Hematopoietic multipotent progenitor cell treated with erythropoietin and hydrocortisone succinate and interleukin-3 and kit ligand, for 4 days (in vitro differentiated cells): ENCODE measurements at places on chromosomes 5 and 9.

DNA sequence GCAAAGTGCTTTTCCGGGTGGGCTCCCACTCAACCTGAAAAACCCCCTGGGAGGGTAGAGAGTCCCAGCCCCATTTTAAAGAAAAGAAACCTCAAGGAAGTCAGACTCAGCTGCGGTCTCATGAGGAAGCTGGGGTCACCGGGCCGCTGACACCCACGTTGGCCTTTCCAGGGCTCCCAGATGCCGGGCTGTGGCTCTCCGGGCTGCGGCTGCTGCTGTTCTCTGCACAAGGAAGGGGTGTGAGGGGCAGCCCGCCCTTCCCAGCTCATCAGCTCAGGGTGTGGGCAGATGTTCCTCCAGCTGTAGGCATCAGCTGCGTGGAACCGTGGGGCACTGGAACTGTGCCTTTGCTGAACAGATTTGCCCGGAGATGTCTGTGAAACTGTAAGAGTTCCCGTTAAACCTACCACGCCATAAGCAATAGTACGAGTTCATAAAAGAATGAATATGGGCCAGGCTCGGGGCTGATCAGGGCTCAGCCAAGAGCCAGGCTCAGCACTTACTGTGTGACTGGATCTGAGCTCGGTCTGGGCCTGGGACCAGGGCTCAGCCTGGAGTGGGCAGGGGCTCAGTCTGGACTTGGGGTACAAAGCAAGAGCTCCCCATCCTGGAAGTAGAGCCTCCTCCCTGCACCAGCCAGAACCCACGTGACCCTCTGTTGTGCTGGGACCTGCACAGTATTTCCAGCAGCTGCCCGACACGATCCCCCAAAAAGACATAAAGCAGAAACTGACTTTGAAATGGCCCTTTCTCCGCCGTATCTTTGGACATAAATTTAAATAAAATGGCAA lies 130.2 kb upstream of the PPP1R26 start:
- no peak for DNase-seq

- no peak for DNase-seq
Observed at GRCh38 chr5:167916261-167916691, 375.2 kb upstream of the WWC1 start.

- no peak for DNase-seq
Observed at GRCh38 chr5:122150215-122150614, 20.9 kb downstream of the ZNF474 start.

DNA sequence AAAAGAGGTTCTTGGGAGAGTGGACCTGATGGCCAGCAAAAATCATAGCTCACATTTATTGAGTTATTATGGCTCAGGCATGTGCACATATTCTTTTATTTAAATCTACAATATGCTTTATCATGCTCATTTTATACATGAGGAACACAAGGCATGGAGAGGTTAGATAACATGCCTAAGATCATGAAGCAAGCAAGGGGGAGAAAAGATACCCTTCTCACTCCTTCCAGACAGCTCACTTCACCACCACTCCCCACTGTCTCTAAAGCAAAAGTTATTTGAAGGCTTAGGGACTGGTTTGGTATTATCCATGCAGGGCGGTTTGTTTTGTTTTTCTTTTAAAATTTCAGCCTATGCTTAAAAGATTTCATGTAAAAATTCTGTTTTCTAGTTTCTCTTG lies 59.0 kb upstream of the PDE8B start:
- peak; percentile 72 for DNase-seq

GRCh38 chr9:133133681-133134387 lies 12.8 kb upstream of the RALGDS start:
- DNase-seq = peak; percentile 91

GRCh38 chr5:36683821-36684434 lies 77.5 kb downstream of the SLC1A3 start:
- DNase-seq = peak; percentile 43

DNA sequence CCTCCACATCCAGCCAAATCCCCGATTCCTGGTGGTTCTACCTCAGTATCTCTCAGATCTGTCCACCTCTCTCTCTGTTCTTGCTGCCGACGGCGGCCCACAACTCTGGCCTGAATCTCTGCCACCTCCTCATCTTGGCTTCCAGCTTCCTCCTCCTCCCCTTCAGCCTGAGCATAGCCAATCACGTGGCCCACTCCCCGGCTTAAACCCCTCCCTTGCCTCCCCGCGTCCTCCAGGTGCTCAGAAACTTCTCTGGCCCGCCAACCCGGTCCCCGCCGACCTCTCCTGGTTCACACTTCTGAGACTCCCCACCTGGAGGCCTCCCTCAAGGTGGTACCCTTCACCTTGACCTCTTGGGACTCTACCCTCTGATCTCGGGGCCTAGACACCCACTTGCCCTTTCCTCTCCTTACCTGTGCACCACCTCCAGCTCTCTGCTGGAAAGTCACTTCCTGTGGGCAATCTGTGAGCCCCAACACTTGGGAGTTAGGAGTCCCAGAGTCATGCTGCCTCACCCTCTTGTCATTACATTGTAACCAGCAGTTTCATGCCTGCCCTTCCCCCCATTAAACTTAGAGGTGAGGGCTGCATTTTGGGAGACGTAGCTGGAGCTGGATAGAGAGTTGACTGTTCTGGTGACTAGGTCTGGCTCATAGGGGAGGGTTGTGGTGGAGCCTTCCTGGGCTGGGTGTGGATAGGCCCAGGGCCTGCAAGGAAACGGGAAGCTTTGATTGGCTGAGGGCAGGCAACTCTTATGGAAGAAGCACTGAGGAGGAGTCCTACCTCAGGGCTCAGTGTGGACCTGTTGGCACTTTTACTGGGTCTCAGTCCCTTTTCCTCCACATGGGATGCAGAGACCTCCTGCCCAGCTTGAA lies 4.5 kb upstream of the SET start:
- peak; percentile 89 for DNase-seq

GRCh38 chr5:129431406-129431805 lies 28.7 kb upstream of the ADAMTS19 start:
- no peak for DNase-seq

GRCh38 chr9:88583901-88584596 lies 49.1 kb downstream of the NXNL2 start:
- DNase-seq = peak; percentile 66

DNA sequence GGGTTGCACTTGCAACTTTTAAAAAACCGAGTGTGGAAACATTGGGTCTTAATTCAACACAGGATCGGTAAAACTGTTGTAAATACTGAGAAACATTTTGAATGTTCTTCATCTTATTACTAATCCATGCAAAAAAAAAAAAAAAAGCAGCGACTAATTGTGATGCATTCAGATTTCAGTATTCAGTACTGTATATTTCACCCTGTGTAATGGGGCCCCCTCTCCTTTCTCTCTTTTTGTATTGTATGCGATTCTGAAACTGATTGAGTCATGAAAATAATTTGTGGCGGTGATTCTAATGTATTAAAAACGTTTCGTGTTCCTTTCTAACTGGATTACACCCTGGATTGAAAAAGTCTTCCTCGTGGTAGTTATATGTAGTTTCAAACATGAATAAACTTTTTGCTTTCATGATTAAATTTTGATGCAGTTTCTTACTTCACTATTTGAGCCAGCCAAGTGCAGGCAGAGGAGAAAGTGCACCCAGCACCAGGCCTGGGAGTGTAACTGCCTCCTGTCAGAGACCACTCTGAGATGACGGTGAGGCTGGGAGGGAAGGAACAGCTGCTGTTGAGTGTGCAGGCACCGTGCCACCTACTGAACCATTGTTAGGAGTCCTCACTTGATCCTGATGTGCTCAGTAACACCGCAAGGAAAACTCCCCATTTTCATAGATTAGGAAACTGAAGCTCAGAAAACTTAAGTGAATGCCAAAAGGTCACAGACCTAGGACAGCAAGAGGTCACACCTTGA lies 220.0 kb downstream of the PBX3 start:
- no peak for DNase-seq

DNA sequence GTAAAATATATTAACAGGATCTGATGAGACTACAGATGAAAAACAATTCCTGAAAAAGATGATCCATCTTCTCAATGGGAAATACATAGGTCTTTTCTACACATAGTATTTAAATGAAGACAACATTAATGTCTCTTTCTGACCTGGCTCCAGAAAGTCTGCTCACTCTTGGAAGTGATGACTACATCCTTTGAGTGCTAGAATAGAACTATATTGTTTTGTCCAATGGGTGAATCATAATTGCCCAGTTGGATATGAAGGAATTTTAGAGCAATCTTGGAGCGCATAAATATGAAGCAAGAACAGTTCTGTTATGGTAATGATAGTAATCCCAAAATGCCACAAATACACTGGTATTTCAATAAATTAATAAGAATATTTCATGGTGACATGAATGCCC lies 322.1 kb downstream of the DEPDC1B start:
- DNase-seq = no peak

DNA sequence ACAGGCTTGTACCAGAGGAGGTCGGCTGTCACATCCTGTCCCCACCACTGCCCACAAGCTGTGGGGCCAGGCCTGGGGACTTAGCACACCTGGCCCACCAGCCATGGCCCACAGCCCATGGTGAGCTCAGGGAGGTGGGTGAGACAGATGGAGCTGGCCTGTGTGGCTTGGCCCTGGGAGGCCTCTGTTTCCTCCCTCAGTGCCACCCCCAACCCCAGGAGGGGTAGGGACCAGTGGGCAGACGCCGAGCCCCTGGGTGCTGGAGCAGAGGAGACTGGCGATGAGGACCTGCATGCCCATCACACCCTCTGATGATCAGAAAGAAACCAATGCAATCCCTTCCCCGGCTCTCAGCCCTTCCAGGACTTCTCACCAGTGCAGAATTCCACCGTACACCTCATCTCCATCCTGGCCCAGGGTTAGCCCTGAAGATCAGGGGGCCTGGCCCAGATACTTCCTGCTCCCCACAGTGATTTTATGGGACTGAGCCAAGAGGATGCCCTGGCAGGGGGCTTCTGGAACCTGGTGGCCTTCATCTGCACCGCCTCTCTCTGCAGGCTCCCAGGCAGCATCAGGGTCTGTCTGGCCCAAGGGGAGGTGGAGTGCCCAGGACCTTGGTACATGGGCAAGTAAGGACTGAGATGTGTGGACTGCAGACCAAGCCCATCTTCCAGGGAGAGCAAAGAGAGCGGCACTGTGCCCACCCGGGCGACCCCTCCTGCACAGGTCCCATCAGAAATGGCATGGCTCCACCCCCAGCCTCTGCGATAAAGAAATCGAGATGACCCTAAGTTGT lies 16.9 kb upstream of the NKD2 start:
- DNase-seq = no peak

DNA sequence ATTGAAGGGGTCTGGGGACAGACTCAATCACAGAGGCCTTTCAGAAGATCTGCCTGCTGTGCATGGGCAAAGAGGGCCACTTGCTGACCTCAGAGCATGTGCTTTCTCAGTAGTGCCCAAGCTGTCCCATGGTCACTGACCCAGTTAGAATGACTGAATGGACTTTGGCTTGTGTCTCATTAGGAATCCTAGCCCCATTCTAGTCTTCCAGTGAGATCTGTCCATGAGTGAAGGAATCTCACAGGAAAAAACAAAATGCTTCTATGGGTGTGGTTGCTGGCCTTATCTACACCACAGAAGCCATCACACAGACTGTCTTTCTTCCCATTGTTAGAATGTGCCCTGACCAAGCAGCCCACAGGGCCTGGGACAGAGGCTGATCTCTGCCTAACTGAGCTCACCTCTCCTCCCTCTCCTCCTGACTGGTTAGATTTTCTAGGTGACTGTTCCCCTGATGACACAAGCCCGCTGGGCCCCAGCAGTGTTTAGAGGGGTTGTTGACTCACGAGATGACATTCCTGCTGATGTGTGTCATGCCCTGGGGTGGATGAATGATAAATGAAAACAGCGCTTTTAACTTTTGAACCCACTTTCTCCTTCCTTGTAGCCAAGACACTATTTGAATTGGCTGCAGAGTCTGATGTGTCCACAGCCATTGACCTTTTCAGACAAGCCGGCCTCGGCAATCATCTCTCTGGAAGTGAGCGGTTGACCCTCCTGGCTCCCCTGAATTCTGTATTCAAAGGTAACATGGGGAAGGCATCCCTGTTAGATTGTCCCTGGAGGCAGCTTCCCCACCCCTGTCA lies 24.8 kb downstream of the TGFBI start:
- DNase-seq = peak; percentile 55

DNA sequence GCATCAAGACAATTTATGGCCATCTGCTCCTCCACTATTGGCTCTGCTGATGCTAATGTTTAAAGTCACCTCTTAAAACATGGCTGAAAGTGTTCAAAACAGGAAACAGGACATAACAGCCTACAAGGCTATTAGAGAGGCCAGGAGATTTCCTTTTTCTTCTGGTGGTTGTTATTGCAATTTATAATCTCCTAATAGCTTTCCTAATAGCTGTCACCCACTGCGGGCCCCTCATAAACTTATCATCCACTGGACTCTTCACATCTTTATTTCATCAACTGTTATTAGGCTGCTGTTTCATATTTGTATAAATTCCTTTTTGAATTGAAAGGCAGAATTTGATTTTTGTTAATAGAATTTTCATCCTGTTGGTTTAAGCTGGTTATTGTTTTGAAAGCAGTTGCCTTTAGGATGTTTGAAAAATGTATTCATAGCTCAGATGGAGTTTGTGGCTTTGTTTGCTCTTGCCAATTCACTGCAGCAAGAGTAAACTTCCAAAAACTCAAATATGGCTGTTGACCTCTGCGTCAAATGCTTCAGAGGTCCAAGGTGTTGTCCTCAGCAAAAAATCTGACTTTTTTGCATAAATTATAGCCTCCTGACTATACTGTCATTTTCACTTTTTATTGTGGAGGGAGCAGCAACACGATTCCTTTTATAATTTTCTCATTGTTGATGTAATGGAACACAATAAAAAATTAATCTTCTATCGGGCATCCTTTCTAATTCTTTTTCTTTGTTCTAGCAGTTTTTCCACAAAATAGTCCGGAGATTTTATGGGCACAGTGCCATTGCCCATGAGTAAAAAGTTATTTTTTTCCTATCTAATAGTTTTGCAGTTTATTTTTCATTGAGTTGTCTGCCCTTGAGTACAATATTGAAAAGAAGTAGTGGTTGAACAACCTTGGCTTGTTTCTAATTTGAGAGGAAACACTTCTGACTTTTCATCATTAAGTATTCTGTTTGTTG lies 69.3 kb downstream of the MAT2B start:
- no peak for DNase-seq

GRCh38 chr9:35771075-35771433 lies 17.0 kb upstream of the MSMP start:
- DNase-seq = no peak

- DNase-seq = no peak
Observed at GRCh38 chr5:169511708-169512107, 71.9 kb upstream of the SPDL1 start.

DNA sequence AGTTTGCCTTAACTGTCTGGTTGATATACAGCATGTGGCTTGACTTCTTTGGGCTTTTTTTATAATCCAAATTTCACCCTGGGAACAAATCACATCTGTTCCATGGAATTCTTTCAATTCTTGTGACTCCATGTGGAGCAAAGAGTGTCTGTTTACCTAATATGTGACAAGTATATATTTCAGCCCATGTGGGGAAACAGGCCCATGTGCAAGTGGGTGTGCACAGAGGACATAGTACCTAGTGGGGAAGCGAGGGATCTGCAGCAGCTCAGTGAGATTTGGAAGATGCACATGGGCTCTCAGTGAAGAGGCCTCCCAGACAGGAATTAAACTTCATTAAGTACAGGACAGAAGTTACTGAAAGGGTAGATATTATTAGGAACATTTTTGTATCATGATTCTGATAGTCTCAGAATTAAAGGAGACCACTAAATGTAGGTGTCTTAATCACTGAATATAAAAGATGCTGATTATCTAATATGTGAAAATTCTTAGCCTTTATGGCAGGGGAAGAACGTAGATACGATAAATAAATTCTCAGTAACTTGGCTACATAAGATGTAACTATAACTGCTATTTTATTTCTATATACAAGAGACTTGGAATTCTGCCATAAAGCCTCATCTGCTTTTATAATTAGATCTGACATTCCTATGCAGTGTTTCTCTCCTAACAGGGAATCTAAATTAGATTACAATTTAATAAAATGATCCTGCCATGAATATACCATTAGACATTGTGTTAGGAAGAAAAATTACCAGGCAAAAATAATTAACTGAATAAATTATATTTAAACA lies 181.2 kb downstream of the SLC12A2 start:
- no peak for DNase-seq
